Astrocyte (in vitro differentiated cells and primary cell): ENCODE measurements at places on chromosomes 6 and 20.

- no peak for DNase-seq
Observed at GRCh38 chr6:125528621-125529041, 220.8 kb upstream of the HEY2 start.

- DNase-seq, result peak; percentile 77
Observed at GRCh38 chr6:142300758-142301650, 803 bp upstream of the ADGRG6 start.

- DNase-seq, result no peak
Observed at GRCh38 chr20:32972181-32973076, 31.8 kb downstream of the SUN5 start.

DNA sequence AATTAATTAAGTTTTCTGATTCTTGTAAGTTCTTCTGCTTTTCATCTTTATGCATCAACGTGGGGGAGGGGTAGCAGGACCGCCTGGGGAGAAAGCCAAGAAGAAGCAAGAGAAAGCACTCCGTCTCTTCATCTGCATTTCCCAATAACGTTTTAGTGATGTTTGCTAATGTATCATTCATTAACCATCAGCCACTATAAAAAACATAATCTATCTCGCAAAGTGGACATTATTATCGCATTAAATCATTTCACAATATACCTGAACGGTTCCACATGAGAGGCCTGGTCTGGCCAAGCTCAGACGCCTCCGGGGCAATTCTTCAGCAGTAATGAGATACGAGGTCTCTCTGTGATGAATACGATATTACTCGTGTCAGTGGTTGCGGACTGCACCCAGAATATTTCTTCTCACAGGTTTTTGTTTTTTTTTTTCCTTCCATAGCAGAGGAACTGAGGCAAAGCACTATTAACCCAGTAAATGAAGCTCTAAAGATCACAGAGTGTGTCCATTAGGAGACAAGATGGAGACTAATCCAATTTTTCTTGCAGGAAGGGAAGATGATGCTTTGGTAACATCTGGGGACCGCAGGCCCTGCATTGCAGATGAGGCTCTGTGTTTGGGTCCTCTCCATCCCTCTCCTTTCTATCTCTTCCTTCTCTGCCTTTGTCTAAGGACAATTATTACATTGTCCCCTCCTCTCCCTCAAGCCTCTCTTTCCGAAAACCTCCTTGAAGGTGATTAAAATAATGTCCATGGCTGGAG is 156.1 kb downstream of the SLC35B3 start:
- DNase-seq, result no peak

DNA sequence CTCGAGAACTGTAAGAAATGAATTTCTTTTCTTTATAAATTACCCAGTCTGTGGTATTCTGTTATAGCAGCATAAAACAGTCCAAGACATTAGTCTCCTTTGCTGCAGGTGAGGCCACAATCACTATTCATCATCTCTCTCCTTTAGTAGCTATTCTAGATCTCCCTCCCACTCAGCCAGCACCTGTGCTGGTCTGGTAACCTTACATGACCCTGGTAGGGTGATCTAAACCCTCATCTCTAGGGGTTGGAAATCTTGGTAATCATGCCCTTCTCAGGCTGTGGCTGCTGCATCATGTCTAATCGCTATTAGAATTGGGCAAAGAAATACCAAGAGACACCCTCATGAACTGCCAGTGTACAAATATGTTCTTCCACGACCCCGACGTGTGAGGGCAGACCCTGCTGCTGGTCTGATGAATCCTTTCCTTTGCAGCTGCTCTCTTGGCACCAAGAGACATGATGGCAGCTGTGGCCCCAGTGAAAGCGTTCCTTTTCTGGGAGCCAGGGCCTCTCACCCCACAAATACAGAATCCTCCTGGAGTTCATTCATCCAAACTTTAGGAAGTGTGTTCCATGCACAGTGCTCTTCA is 23.0 kb upstream of the IGF2R start:
- DNase-seq, result no peak

GRCh38 chr6:89368999-89369398 is 16.5 kb upstream of the UBE2J1 start:
- DNase-seq, result peak; percentile 42

DNA sequence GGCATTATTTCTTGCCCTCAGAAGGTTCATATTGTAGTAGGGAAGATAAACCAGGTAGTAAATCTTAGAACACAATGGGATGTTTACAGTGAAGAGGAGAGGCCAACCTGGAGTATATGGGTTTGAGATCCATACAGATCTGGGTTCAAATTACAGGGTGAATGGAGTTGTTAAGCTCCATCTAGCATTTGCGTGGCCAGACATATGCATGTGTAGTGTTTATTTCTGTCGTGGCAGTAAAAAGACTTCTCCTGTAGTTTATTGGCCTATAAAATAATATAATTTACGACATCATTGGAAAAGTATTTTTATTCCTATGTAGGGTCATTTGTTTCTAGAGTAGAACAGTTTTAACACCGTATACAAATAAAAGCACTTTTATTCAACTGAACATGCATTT is 25.2 kb upstream of the TULP4 start:
- no peak for DNase-seq

GRCh38 chr6:151452750-151453427 is 963 bp upstream of the RMND1 start:
- peak; percentile 18 for DNase-seq

GRCh38 chr6:36700831-36701230 is 3.2 kb downstream of the RAB44 start:
- DNase-seq, result no peak

- no peak for DNase-seq
Observed at GRCh38 chr6:111872401-111873177, 663 bp downstream of the FYN start.

DNA sequence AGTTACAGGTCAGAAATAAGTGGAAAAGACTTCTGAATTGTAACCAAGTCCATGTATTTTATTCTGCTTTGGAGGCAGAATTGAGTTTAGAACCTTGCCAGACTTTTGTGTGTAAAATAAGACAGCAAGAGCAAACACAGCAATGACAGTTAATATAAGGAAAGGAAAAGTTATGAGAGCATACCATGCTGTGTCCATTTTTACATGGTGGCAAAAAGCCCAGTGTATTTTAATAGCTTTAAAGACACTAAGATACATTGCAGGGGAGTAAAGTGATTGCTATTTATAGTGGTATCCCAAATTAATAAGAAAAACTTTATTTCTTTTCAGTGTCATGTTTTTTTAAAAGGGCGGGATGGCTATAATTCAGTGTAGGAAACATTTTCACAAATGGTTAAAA is 45.2 kb downstream of the CDC5L start:
- DNase-seq, result no peak

GRCh38 chr6:160048471-160048870 is 73.1 kb upstream of the SLC22A1 start:
- DNase-seq, result no peak

GRCh38 chr20:52105442-52106422 is 85.8 kb downstream of the ZFP64 start:
- DNase-seq, result peak; percentile 47

GRCh38 chr6:74434171-74434570 is 738.2 kb downstream of the CD109 start:
- peak; percentile 32 for DNase-seq

DNA sequence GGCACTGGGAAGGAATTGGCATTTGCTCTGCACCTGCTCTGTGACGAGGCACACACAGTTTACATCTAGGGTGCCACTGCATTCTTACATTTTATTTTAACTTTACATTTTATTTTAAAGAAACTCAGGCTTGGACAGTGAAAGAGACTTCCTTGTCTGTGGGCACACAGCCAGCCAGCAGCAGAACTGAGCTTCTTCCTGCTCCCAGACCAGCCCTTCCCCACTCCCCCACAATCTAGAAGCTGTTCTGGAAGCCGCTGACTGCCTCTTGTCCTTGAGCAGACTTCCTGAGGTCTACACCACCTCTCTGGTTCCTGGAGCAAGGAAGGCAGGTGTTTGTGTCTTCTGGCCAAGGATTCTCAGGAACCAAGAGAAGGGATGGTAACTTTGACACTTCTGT is 27.9 kb upstream of the CD93 start:
- DNase-seq, result no peak

DNA sequence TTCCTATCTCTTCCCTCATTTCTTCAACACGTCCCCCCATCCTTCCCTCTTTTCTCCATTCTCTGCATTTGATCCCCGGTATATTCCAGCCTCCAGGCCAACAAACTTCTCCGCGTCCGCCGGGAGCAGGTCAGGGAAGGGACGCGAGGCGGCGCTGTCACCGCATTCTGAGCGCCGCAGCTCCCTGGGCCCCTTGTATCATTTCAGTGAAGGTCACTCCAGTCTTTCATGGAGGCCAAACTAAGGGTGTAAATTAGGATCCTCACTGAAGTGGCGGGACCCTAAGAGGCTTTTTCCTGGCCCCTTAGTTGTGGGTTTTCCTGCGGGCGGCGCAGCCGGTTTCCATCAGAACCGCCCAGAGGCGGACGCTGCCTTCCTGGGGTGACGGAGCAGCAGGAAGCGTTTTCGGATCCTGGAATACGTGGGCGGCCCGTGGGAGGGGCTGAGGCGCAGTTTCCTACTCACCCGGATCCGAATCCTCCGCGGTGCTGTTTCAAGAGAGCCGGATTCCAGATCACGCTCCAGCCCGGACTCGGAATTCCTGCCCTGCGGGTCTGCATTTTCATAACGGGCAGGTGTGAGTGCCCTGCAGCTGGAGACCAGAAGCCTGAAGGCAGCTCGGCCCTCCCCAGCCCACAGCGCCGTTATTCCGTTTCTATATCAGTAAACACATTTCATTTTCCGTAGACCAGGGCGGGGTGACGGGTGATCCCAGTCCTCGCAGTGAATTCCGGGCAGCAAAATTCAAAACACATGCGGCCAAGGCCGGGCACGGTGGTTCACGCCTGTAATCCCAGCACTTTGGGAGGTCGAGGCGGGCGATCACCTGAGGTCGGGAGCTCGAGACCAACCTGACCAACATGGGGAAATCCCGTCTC is 3.6 kb upstream of the MICA start:
- DNase-seq, result peak; percentile 87

GRCh38 chr20:45282700-45283550 is 23.7 kb upstream of the RBPJL start:
- no peak for DNase-seq

GRCh38 chr6:57432919-57433684 is 115.7 kb downstream of the PRIM2 start:
- DNase-seq, result no peak

DNA sequence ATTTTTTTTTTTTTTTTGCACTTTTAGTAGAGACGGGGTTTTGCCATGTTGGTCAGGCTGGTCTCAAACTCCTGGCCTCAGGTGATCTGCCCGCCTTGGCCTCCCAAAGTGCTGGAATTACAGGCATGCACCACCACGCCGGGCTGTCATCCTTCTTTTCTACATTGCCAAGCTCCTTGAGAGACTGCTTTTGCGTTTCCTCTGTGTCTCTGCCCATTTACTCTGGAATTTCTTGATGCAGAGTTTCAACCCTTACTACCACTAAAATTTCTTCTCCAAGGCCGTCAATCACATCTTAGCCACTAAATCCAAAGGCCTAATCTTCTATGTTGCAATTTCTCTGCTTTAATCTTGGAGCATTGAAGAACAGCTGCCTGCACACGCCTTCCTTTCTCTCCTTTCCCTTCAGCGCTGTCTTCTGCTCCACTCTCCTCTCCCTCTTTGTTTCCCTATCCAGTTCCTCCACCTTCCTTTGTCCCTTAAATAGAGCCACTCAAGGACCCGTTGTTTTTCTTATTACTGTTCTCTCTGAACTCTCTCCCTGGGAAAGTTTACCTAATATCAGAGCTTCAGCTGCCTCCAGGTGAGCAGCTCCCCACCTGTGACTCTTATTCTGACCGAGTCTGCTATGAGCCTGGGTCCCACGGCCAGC is 98.8 kb downstream of the SLC35B3 start:
- DNase-seq, result no peak

GRCh38 chr6:144104488-144104887 is 9.1 kb upstream of the SF3B5 start:
- no peak for DNase-seq

DNA sequence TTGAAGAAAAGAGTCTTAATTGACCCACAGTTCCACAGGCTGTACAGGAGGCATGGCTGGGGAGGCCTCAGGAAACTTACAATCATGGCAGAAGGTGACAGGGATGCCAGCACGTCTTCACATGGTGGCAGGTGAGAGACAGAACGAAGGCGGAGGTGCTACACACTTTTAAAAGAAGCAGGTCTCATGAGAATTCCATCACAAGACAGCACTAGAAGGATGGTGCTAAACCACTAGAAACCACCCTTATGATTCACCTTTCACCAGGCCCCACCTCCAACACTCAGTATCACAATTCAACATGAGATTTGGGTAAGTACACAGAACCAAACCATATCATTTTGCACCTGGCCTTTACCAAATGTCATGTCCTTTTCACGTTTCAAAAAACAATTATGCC is 20.9 kb downstream of the TAGAP start:
- no peak for DNase-seq

GRCh38 chr6:37920667-37921066 is 101.1 kb downstream of the ZFAND3 start:
- DNase-seq, result no peak

DNA sequence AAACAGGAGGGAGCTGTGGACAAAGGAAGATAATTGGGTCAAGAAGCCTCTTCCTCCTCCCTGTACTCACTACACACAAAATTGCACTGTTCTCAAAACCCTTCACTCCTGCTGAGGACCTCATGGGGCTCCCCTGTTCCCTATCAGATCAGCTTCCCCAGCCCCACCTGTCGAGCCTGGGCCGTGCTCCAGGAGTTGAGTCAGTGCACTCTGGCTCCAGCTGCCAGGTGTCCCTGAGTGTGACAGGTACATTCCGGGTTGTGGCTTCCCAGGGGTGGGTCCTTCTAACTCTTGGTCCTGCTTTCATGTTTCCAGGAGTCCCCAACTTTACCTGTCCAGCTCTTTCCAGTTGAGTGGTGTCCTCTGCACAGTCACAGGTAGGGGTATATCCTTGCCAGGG is 8.4 kb downstream of the RAB5IF start:
- no peak for DNase-seq

GRCh38 chr20:56995149-56995548 is 271.3 kb downstream of the BMP7 start:
- no peak for DNase-seq

GRCh38 chr20:61436667-61437279 is 184.7 kb downstream of the CDH4 start:
- DNase-seq, result peak; percentile 96

DNA sequence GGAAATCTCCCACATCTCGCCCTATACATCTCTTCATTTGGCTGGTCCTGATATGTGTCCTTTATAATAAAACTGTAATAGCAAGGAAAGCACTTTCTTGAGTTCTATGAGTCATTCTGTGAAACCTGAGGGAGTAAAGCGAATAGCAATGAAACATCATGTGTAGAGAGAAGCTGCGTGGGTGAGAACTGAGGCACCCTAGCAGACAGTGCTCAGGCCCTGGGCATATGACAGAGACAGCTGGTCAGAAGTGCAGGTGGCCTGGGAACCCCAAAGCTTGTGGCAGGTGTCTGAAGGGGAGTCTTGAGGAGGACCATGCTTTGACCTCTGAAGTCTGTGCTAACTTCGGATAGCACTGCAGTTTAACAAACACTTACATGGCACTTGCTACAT is 1.3 kb upstream of the BLOC1S5 start:
- DNase-seq, result no peak

- DNase-seq, result no peak
Observed at GRCh38 chr20:39886650-39887190, 802.3 kb downstream of the MAFB start.

GRCh38 chr6:96460052-96460700 is 61.4 kb upstream of the UFL1 start:
- DNase-seq, result no peak

GRCh38 chr20:9103955-9104354 is 35.1 kb downstream of the PLCB4 start:
- no peak for DNase-seq

GRCh38 chr6:130050230-130050629 is 31.8 kb downstream of the L3MBTL3 start:
- peak; percentile 25 for DNase-seq
